Endodermal cell (in vitro differentiated cells): ENCODE measurements at places on chromosomes 4 and X. TPM values are rescaled to one million over a fixed set of nuclear protein-coding genes. Genes with fewer than 3 reads are reported as not detected.

- H3K27ac ChIP-seq = no peak overlapping the region
- peaks cover 4% of the 10 kb centered on the region for H3K4me1 ChIP-seq
- no peak for DNase-seq
- H3K27me3 ChIP-seq = no peaks in the 10 kb centered on the region
- no peak overlapping the region for H3K4me3 ChIP-seq
- H3K36me3 ChIP-seq = no peaks in the 10 kb centered on the region
These were observed 19.5 kb upstream of the PDGFRA start for GRCh38 chr4:54209617-54210016.

GRCh38 chr4:127015667-127016117, 617.1 kb upstream of the INTU start:
- H3K36me3 ChIP-seq = no peaks in the 10 kb centered on the region
- H3K4me3 ChIP-seq = no peak overlapping the region
- peak; percentile 53 for DNase-seq

DNA sequence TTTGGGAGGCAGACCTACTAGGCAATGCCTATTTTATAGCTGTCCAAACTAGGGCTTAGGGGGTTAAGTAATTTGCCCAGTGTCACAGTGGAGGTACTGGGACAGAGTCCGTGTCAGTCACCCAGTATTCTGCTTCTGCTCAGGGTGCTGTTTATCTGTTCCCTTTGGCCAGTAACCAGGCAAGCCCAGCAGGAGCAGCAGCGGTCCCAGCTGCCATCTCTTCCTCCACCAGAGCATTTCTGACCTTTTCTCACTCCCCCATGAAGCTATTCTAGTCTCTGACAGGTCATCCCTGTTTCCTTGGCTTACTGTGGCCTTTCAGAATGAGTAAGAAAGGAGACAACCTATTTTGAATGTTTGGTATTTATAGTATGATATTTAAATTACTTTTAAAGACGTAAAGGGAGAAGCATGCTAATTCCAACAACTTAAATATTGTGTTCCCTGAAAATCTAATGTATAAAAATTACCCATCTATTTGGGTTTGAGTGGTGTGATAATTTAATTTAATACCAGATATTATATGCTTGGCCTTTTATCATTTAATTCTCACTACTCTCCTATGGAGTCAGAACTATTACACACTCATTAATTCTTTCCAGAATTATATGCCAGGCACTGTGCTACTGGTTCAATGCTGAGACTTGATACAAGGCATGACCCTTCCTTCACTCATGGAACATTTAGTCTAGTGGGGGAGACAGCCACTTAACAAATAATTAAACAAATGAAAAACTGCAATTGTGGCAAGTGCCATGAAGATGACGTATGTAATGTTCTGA, 60.6 kb downstream of the RPS6KA3 start:
- no peak for DNase-seq
- no peaks in the 10 kb centered on the region for H3K4me1 ChIP-seq
- no peak overlapping the region for H3K27ac ChIP-seq
- no peak overlapping the region for H3K4me3 ChIP-seq
- no peaks in the 10 kb centered on the region for H3K27me3 ChIP-seq
- H3K36me3 ChIP-seq = peaks cover 29% of the 10 kb centered on the region

GRCh38 chr4:181909368-181909767, 333.8 kb upstream of the TENM3 start:
- H3K4me3 ChIP-seq = peak overlapping the region; percentile 15
- no peaks in the 10 kb centered on the region for H3K4me1 ChIP-seq

DNA sequence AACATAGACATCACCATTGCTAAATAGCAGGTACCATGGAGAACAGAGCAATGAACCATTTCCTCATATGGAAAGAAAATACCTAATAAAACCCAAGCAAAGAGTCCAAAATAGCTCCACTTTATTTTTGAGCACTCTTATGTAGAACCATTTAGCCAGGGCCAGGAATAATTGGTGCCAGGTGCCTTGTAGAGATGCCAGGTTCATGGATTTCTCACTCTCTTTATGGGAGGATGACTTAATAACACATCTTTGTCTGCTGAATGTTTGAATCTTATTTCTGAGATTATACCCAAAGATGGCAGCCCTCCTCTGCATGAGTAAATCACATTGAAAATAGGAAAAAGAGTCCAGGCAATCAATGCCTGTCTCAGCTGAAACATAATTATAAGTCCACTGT, 212.3 kb upstream of the SFRP2 start:
- H3K27ac ChIP-seq = no peak overlapping the region
- no peaks in the 10 kb centered on the region for H3K4me1 ChIP-seq
- no peak overlapping the region for H3K4me3 ChIP-seq
- no peak for DNase-seq

DNA sequence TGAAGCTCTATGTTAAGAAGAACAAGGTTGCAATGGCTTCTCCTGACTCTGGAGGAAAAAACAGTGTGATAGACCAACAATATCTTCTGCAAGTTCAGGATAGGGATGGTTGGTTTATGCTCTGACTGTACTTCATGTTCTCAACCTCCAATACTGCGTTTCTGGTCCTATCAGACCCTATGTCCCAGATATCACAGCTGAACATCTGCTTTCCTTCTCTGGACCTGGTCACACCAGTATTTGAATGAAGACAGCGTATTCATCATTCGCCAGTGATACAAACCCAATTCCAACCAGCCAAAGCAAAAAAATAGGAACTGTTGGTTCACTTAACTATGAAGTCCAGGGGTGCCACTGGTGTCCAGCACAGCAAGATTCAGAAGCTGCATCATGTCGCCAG, 124.5 kb upstream of the KLF3 start:
- no peak overlapping the region for H3K27ac ChIP-seq
- H3K27me3 ChIP-seq = no peaks in the 10 kb centered on the region
- H3K36me3 ChIP-seq = no peaks in the 10 kb centered on the region
- no peaks in the 10 kb centered on the region for H3K4me1 ChIP-seq

DNA sequence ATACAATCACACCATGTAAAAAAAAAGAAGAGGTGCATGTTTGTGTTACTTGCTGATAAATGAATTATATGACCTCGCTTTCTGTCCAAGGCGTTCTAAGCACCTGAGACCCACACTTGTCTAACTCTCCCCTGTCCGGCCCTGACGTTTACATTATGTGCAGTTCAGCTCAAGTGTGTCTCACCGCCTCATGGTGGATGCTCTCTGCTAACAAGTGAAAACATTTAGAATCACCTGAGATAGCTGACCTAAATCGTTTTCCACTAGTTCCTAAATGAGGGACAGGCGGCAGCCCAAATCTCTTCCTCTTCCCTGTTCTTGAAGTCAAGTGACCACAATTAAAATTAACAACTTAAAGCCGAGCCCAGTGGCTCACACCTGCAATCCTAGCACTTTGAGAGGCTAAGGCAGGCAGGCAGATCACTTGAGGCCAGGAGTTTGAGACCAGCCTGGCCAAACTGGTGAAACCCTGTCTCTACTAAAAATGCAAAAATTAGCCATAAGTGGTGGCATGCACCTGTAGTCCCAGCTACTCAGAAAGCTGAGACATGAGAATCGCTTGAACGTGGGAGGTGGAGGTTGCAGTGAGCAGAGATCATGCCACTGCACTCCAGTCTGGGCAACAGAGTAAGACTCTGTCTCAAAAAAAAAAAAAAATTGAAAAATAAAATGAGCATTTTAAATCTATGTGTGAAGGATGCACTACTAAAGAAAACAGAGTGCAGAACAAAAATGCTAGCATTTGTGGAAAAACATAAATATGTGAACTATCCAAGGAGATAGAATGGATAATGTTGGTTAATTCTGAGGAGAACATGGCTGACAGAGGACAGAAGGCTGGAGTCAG, 3.9 kb upstream of the TIFA start:
- H3K36me3 ChIP-seq = no peaks in the 10 kb centered on the region
- no peak overlapping the region for H3K27ac ChIP-seq
- no peak for DNase-seq

DNA sequence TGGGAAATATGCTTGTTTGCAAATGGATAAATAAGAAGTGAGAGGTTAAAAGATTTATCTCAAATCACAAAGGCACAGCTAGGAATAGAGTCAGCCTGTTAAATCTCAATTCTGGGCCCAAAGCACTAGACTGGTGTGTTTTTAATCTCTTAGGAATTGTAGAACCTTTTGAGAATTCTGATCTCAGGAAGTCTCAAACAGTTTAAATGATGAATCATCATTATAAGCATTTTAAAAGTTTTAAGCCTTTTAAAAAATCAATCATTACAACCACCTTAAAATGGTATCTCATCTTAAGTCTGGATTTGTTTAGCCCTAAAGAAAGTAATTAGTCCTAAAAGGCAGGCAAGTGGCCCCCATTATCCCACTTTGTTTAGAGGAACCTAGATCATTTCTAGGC, 17.8 kb downstream of the DGKK start:
- H3K27me3 ChIP-seq = no peaks in the 10 kb centered on the region
- no peaks in the 10 kb centered on the region for H3K36me3 ChIP-seq
- H3K4me1 ChIP-seq = no peaks in the 10 kb centered on the region
- DNase-seq = no peak
- no peak overlapping the region for H3K27ac ChIP-seq

- no peaks in the 10 kb centered on the region for H3K4me1 ChIP-seq
- H3K36me3 ChIP-seq = peaks cover 9% of the 10 kb centered on the region
- no peak overlapping the region for H3K27ac ChIP-seq
- no peaks in the 10 kb centered on the region for H3K27me3 ChIP-seq
- DNase-seq = no peak
These were observed 19.2 kb downstream of the SLC9A7 start for GRCh38 chrX:46739736-46740135.

DNA sequence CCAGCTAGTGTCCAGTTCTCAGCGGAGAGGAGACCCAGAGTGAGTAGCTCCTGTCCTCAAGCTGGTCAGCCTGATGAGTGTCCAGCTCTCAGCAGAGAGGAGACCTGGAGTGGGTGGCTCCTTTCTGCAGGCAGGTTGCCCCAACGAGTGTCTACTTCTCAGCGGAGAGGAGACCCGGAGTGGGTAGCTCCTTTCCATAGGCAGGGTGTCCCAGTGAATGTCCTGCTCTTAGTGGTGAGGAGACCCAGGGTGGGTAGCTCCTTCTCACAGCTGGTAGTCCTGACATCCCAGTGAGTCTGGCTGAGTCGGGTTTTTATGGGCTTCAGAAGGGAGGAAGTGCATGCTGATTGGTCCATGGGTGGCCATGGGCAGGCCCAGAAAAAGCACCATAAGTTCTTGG, 55.7 kb upstream of the NUDT6 start:
- H3K4me3 ChIP-seq = no peak overlapping the region
- H3K36me3 ChIP-seq = peaks cover 29% of the 10 kb centered on the region
- H3K27ac ChIP-seq = no peak overlapping the region
- no peak for DNase-seq

DNA sequence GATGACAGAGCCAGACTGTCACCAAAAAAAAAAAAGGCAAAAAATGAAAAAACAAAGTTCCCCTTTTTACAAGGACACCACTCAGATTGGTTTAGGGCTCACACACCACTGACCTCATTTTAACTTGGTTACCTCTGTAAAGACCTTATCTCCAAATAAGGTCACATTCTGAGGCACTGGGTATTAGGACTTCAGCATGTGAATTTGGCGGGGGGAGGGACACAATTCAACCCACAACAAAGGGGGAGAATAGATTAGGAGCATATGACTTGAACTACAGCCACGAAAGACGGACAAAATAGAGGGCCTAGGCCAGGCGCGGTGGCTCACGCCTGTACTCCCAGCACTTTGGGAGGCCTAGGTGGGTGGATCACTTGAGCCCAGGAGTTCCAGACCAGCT, 31.0 kb upstream of the ARAF start:
- no peak overlapping the region for H3K4me3 ChIP-seq
- no peak for DNase-seq
- H3K27me3 ChIP-seq = no peaks in the 10 kb centered on the region
- no peak overlapping the region for H3K27ac ChIP-seq
- H3K36me3 ChIP-seq = no peaks in the 10 kb centered on the region
- H3K4me1 ChIP-seq = no peaks in the 10 kb centered on the region

DNA sequence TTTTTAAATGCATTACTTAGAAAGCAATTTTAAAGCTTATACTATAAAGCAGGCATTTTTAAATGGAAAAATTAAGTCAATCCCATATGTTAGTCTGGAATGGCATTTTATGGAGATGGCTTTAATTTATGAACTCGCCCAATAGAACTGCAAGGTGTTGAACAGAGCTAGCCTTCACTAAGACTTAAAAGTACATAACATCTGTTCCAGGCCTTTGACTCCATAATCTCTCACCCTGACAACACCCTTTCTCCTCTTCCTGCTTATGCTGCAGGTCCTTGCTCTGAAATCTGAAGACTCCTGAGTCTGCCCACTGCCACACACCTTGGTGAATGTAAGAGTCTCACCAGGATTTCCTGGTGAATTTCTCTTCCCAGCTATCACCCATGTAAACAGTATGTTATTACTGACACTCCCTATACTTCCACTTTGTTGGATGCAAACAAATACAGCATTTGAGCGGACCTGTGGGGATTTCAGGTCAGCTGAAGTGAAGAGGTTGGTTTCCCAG, 17.7 kb upstream of the SLC39A8 start:
- DNase-seq = no peak
- no peak overlapping the region for H3K27ac ChIP-seq
- H3K4me3 ChIP-seq = no peak overlapping the region
- no peaks in the 10 kb centered on the region for H3K36me3 ChIP-seq
- no peaks in the 10 kb centered on the region for H3K27me3 ChIP-seq
- peaks cover 6% of the 10 kb centered on the region for H3K4me1 ChIP-seq

GRCh38 chr4:123832173-123833026, 435.8 kb downstream of the SPRY1 start:
- peak overlapping the region; percentile 46 for H3K27ac ChIP-seq
- no peaks in the 10 kb centered on the region for H3K4me1 ChIP-seq
- H3K36me3 ChIP-seq = no peaks in the 10 kb centered on the region
- H3K27me3 ChIP-seq = no peaks in the 10 kb centered on the region
- no peak for DNase-seq

DNA sequence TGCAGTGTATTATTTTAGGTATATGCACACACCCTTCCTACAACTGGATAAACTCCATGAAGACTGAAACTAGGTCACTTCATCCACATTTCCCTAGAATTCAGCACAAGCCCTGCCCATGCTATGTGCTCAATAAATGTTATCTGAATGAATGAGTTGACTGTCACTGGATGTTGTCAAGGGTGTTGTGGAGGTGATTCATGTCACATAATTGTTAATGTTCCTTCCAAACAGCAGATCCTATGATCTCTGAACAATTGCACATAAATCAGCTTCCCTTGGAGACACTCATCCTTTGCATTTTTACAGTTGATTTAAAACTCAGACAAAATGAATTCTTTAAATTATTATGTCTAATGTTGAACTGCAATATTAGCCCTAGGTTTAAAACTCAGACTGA, 154.7 kb downstream of the TSPAN5 start:
- H3K4me1 ChIP-seq = no peaks in the 10 kb centered on the region
- no peak overlapping the region for H3K27ac ChIP-seq
- DNase-seq = no peak
- H3K36me3 ChIP-seq = no peaks in the 10 kb centered on the region

- H3K27ac ChIP-seq = no peak overlapping the region
- DNase-seq = no peak
- H3K4me3 ChIP-seq = no peak overlapping the region
- H3K27me3 ChIP-seq = no peaks in the 10 kb centered on the region
- H3K4me1 ChIP-seq = no peaks in the 10 kb centered on the region
- H3K36me3 ChIP-seq = no peaks in the 10 kb centered on the region
These were observed 7.0 kb downstream of the SPP1 start for GRCh38 chr4:87982446-87983010.

GRCh38 chr4:20017070-20017776, 234.5 kb upstream of the SLIT2 start:
- DNase-seq = no peak
- H3K27me3 ChIP-seq = no peaks in the 10 kb centered on the region
- H3K27ac ChIP-seq = no peak overlapping the region

GRCh38 chrX:17563515-17563914, 173.8 kb upstream of the SCML1 start:
- DNase-seq = no peak
- peaks cover 3% of the 10 kb centered on the region for H3K4me1 ChIP-seq
- no peak overlapping the region for H3K27ac ChIP-seq
- no peaks in the 10 kb centered on the region for H3K27me3 ChIP-seq

Gene SSX2
- not detected in 3 replicates for total RNA-seq

Gene IL1RAPL2
- total RNA-seq = 0.09 and 0.13 TPM in 2 replicates

Gene CCNB3
- 0.07 to 0.13 TPM in 2 of 3 replicates, not detected in the other for total RNA-seq

Gene SORCS2
- 0.72 and 1.4 TPM in 2 replicates for total RNA-seq

Gene ARHGAP6
- 0.34 and 0.48 TPM in 2 replicates for total RNA-seq
